ENCODE measurements at places on chromosomes 1 and 21.

DNA sequence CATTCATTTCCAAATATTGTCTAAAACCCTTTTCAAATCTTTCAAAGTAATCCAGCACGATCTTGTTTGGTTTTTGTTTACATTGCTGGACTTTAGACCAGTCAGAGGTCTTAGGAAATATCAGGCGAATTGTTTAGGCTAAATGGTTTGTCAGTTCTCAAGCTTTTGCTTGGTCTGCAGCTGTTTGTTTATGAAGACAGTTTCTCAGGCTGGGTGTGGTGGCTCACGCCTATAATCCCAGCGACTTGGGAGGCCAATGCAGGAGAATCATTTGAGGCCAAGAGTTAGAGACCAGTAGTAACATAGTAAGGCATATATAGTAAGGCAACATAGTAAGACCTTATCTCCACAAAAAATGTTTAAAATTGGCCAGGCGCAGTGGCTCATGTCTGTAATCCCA is 77.5 kb downstream of the DNTTIP2 start:
- DNase-seq: no peak

- DNase-seq: no peak
These were observed 200.0 kb downstream of the RHOU start for GRCh38 chr1:228935198-228935663.

DNA sequence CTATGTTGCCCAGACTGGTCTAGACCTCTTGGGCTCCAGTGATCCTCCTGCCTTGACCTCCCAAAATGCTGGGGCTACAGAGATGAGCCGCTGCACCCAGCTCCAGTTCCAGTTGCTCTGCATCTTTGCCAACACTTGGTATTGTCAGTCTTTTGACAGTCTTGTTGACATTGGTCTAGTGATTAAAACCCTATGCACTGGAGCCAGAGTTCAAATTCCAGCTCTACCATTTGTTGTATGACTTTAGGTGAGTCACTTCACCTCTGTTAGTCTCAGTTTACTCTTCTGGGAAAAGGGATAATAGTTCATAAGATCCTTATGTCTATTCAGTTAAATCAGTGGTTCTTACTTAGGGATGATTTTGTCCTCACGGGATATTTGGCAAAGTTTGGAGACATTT is 32.9 kb upstream of the MED18 start:
- DNase-seq: no peak

DNA sequence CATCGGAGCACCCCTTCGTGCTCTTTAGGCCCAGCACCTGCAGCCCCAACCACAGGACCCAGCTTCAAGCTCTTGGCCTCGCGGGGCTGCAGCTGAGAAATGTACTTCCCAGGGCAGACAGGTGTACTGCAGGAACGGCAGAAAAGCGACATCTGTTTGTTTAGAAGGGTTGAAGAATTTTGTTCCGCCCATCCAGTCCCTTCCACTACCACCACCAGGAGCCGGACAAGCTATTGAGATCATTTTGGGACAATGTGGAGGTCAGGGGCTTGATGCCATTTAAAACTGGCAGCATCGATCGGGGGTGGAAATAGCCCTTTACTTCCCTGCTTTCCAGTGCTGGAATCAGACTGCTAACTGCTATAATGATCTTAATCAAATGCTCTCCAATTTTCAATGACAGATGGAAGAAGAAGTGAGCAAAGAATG is 1.7 kb downstream of the SERTAD4 start:
- no peak for DNase-seq

GRCh38 chr1:85398391-85399064 is 66.4 kb downstream of the DDAH1 start:
- no peak for DNase-seq

GRCh38 chr1:113388621-113389358 is 1.5 kb upstream of the MAGI3 start:
- DNase-seq: no peak

- no peak for DNase-seq
These were observed 648.5 kb downstream of the LMO4 start for GRCh38 chr1:87977145-87977544.

- no peak for DNase-seq
These were observed 356.4 kb upstream of the PLXNA2 start for GRCh38 chr1:208600456-208601190.

GRCh38 chr1:245079021-245079609 is 75.7 kb upstream of the KIF26B start:
- DNase-seq: no peak

- DNase-seq: no peak
These were observed 76.7 kb downstream of the LAMC2 start for GRCh38 chr1:183262628-183263200.

GRCh38 chr1:172466795-172467407 is 23.0 kb upstream of the PIGC start:
- DNase-seq: no peak

DNA sequence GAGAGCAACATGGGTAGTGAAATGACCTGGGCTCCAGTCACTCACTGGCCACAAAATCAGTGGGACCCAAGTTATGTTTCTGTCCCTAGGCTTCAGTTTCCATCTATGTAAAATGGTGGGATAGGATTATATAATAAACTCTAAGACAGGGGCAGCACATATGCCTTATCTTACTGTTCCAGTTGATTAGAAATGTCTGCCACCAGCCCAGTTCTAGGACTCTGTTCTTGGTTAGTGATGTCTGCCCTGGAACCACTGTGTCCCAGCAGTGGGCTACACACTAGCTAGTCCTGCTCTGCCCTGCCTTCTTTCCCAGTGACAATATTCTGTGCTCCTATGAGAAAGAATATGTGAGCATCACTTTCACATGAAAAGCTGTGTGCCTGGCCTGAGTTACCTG is 138.3 kb downstream of the PCNX2 start:
- DNase-seq: no peak

DNA sequence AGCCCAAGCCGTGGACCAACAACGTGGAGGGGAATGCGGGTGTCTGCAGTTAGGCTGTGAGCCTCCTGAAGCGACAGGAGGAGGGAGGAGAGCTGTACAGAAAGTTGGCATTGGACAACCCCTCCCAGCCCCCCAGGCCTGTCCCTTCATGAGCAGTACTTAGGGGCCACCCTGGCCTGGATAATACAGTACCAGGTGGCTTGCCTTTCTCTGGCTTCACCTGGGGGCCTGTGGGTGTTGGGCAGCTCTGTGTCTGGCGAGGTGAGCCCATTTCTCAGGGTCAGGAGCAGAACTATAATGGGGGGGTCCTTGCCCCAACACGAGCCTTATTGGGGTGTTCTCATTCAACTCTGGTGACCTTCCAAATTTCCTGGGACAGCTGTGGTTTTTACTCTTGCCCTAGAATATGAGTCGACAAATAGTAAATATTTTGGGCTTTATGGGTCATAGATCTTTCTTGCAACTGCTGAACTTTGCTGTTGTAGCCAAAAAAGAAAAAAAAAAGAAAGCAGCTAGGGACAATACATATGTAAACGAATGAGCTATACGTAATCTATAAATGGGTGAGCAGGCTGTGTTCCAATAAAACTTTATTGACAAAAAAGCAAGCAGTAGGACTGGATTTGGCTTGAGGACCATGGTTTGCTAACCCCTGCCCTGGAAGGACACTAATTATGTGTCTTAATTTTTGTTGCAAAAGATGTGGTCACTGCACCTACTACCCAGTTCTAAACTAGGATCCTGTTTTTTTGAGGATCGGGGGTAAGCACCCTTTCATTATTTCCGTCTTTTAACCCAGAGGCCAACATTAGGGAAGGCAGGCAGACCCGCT is 11.4 kb downstream of the COQ8A start:
- no peak for DNase-seq

DNA sequence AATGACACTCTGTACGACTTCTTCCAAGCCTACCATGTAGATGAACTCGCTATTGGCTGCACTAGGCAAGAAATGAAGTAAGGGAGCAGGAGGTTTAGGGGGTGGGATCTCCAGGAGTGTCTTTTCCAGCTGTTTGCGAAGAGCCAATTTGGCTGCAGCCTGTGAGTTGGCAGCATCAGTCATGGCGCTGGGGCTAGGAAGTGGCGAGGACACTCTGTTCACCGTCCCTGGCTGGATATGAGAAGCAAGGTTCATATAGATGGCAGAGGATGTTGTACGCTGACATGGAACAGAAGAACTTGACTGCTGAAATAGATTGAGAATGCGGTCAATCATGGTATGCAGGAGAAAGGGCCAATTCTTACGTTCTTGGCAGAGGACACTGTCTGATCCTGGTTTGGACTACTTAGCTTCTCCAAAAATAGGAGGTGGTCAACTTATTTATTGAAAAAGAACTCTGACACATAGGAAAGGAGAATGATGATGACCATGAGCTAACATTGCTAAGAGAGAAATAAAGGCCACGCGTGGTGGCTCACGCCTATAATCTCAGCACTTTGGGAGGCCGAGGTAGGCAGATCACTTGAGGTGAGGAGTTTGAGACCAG is 41.2 kb downstream of the SLC27A3 start:
- DNase-seq: no peak

- DNase-seq: no peak
These were observed 179.0 kb upstream of the TNR start for GRCh38 chr1:175922254-175922881.

DNA sequence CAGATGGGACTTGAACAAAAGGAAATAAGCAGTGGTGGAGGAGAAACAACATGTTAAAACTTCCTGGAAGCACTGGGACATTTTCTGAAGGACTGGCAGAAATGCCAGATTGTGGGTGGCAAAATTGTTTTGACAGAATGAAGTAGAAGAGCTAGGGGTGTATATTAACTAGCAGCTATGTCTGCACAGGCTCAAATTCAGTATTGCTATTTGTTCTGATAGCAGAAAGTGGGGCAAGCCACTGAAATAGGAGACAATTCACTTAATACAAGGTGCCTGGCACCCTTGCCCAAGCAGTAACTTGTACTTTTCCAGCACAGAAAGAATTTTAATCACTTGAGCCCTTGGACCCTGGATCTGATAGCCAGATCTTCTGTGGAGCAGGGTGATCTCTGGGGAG is 11.8 kb upstream of the PIGM start:
- no peak for DNase-seq

GRCh38 chr21:45040157-45040711 is 34.1 kb upstream of the ADARB1 start:
- no peak for DNase-seq

- no peak for DNase-seq
These were observed 237.8 kb upstream of the ADGRL2 start for GRCh38 chr1:81562934-81563333.

DNA sequence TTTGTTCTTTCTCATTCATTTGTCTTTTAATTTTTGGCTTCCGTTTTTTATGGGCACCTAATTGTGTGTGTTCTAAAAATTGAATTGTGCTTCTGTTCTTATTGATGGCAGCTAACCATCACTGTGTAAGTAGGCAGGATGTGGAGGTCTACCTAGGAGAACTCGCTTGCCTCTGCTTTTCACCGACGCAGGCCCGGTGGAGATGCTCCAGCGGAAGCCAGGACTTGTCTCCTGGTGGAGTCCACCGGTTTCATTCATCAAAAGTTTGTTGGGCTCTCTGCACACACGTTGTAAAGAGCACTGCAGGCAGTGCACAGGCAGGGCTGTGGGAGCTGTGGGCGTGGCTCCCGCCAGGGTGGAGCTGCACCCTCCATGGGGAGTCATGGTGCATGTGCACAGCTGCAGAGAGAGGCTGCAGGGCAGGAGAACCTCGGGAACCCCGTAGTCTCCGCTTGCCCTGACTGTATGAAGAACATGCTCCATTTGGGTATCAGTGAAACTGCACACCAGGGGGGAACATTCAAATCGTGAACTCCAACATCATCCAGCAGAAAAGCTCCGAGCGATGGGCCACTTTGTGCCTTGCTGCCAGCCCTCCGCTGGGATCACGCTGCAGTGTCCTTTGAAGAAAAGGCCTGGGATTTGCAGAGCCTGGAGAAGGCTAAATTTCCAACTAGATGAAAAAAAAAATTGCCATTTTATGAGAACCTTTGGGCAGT is 6.0 kb upstream of the C1orf174 start:
- peak; percentile 15 for DNase-seq

DNA sequence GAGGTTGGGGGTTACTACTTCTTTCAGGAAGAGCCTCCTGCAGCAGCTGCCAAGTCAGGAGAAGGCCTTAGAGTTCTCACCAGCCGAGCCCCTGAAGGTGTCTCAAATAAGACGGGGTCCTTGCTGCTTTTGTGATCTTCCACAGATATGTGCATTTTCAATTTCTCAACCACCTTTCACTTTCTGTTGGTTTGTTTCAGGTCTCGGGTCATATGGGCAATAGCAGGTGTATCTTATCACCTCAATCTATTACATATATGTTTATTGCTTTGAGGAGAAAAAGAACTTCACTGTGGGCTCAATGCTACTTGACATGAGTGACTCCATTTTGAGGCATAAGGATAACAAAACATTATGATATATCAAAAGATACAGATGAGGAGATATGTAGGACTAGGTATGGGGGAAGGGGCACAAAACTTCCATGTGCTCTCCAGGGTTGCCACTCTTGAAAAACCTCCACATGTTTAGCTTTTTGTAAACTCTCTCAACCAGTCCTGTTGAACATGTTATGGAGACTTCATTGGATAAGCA is 1171.4 kb upstream of the ADGRL2 start:
- DNase-seq: no peak

- DNase-seq: no peak
These were observed 3.8 kb downstream of the PLA2G2A start for GRCh38 chr1:19975423-19976193.

GRCh38 chr1:231188072-231188471 is 26.2 kb downstream of the TRIM67 start:
- DNase-seq: no peak

DNA sequence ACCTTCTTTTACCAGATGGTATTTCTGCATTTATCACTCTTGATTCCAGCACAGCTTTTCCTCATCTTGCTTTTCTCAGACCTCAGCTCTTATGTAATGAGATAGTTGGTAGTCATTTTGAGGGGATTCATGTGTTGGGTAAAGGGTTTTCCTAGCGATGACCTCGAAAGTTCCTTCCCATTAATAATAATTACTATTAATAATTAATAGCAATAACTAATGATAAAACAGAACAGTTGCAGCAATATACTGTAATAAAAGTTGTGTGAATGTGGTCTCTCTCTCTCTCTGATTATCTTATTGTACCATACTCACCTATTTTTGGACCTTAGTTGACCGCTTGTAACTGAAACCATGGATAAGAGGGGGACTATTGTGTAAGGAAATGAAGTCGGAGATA is 14.2 kb downstream of the CAMTA1 start:
- no peak for DNase-seq
